ENCODE measurements at places on chromosomes 1 and 21.

DNA sequence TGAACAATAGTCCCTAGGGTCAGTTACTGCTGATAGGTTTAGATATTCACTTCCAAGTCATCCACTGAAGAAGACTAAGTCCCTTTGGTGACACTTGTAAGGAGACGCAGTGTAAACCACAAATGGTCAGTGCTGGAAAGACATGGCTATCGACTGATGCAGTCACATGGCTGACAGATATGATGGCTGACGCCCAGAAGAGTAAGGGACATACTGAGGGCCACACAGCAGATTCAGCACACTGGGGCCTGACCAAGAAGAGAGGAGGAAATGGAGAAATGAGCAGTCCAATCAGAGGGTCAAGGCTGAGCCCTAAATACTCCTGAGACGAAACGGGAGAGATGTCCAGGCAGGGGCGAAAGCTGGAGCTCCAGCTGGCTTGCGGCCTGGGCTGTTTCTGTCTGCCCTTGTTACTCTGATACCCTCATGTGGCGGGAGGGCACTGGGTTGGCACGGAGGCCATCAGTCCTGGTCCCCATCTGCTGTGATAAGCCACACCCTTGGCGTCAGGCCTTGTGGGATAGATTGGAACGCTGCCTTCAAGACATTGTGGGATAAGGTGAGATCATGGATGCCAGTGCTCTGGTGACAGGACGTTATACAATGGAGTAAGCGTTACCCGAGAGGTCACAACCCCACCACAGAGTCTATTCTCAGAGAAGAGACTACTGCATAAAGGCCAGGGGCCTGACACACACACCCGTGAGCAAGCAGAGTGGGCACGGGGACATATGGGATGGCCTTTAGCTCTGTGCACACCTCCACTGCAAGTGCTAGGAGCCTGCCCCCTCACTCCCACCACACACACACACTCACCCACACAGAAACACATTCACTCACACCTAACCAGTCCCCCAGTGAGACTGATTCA, 158.4 kb downstream of the TRABD2B start:
- no peak for DNase-seq

- DNase-seq: no peak
Measured at GRCh38 chr1:77592906-77593305, 89.6 kb downstream of the ZZZ3 start.

DNA sequence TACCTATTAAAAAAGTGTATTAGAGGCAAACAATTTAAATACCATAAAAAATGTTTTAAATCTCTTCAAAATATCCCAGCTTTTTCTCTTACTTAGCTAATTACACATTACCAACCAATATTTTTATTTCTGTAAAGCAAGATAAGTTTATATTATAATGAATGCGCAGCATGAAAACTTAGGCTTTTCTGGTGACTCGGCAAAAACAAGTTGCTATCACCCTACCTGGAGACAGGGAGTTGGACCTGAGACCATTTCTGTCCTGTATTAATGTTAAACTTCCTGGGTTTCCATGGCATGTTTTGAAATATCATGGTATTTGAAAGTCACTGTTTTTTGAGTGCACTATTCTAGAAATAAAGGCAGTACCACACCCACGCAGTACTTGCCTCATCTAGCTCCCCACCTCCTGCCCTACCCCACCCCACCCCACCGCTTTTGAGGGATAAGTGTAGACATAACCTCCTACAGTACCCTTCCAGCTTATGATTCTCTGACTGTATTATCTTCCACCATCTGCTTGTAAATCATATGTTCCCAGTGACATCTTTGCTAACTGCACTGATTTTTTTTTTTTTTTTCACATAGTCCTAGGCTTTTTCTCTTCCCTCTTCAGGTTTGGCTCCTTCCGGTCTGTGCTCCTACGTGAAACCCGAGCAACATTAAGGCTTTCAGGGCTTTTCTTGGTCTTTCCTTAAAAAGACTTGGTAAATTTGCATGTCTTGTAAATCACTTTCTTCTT, 77.5 kb downstream of the PHTF1 start:
- DNase-seq: no peak

DNA sequence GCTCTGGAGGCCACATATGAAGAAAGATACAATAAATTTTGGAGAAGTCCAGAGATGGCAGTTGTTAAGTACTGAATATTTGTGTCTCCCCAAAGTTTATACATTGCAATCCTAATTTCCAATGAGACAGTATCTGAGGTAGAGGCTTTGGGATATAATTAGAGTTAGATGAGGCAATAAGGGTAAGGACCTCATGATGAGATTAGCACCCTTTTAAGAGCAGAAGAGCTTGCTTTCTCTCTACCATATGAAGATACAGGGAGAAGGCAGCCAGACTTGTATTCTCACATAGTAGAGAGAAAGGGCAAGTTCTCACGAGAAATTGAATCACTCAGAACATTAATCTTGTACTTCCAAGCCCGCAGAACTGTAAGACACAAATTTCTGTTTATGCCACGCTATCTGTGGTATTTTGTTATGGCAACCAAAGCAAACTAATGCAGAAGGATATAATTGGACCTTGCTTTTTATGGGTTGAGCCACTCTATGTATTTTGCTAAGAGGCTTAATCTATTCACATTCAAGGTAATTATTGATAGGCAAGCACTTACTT, 430.1 kb downstream of the KCNT2 start:
- DNase-seq: no peak

DNA sequence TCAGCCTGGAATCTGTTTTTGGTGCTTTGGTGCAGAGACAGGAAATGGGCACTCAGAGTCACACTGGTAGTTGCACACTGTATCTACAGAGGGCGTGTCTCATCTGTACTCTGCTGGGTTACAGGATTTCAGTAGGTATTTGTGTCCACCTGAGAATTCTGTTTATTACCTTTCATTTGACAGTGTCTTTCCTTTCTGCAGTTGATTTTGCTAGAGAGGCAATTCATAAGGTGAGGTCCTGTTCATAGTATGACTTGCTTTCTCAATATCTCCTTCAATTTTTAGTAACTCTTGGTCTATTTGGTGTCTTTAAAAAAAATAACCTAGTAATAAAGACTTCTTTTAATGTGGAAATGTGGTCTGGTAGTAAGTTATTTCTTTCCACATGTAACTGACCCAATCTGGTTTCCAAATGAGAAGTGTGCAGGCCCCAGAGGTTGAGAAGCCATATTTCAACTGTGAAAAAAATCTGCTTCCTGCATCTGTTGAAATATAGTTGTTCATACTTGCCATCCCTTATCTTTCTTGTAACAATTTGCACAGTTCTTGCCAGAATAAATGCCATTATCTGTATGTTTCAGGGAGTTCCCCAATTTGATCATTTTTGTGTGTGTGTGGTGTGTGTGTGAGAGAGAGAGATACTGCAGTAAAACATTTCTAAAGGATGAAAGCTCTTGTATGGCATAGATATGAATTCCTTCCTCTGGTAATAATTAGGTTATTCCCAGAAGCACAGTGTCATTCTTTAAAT, 78.4 kb upstream of the DNAJC6 start:
- DNase-seq: no peak

DNA sequence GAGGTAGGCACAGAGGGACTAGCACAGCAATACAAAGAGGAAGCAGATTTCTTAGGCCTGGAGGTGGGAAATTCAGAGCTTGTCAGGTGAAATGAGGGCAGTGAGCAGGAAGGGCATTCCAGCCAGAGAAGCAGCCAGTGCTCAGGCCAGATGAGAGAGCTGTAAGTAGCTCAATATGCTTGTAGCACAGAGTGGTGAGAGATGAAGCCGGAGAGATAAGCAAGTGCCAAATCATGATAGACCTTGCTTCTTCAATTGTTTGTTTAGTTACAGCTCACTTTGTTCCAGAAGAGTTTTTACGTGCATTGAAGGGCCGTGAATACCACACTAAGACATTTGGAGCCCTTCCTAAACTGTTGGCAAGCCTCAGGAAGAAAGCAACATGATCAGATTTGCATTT, 42.0 kb upstream of the ADAMTS1 start:
- DNase-seq: no peak

Measured in activated CD4-positive, CD25-positive, alpha-beta regulatory T cell (primary cell).